ENCODE measurements at places on chromosomes 2 and 18.
A peak's percentile ranks its signal among the peaks of the same experiment; 100 is the strongest.

DNA sequence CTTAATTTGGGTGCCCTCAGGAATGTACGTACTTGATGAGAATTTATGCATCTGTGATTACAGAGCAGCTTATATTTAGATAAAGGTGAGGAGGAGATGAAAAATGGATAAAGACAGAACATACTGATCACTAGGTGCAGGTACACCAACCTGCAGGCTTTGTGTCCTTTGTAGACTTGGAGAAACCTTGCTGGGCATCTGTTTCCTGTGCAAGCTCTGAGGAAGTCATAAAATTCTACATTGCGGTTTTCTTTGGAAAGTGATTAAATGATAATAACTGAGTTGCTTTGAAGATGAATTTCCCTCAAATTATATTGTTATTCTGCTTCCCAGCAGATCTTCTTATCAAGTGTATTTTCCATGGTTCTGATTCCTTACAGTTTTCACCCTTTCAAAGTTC, 7.7 kb downstream of the RAB27B start:
- DNase-seq = no peak

DNA sequence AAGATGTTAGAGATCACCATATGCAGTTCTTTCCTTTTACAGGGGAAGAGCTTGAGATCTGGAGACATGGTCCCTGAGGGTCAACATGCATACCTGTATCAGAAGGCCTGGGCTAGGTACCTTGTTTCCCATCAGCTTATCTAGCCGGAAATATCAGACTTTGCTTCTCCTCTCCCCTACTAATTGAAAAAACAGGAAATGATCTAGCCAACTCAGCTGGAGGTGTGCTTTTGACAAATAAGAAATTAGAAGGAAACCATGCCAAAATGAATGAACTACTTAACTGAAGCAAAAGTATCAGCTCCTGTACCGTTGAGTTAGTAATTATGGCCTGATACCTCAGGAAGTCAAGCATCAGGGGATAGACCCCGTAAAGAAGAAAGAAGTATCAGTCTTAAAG, 20.4 kb downstream of the PKP4 start:
- DNase-seq = no peak

DNA sequence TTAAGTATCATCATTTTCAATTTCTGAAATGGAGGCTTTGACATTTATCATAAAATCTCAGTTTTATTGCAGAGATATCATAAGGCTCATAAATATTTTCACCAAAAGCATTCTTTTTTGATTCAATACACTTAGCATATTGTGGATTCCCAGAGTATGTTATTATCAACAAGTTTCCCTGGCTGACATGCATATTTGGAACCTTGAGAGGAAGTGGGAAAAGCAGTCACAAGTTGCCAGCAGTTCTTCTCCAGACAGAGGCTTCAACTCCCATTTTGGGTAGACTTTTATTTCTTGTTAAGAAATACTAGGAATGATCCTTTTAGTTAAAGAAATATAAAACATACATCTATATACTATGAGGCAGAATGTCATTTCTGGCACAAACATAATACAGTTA, 236.5 kb downstream of the ASXL3 start:
- no peak for DNase-seq

- DNase-seq = no peak
Measured at GRCh38 chr2:124877141-124877577, 852.1 kb downstream of the CNTNAP5 start.

DNA sequence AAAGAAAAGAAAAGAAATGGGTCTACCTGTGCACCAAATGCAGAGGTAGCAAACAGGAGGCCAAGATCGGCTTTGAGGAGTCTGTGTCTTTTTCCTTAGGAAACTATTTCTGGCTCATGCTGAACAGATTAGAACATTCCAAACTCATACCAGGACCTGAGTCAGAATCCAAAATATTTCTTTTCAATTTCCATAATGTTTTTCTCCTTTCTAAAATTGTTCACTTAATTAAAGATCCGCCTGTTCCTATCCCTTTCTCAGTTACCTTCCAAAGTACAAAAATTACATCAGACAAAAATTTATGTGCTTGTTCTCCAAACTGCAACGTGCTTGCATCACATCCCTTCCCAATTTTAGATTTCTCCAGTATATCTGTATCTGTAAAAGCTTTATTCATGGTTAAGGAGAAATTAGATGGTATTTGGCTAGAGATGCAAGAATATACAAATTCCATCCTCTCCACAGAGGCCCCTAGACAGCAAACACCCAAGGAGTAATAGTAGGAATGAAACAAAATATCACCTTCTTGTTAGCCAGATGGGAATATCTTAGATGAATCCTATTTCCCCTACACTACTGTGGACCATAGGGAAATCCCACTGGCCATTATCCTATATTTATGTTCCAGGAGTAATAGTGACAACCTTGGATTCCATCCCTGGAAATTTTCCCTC, 130.6 kb downstream of the LNPK start:
- no peak for DNase-seq

DNA sequence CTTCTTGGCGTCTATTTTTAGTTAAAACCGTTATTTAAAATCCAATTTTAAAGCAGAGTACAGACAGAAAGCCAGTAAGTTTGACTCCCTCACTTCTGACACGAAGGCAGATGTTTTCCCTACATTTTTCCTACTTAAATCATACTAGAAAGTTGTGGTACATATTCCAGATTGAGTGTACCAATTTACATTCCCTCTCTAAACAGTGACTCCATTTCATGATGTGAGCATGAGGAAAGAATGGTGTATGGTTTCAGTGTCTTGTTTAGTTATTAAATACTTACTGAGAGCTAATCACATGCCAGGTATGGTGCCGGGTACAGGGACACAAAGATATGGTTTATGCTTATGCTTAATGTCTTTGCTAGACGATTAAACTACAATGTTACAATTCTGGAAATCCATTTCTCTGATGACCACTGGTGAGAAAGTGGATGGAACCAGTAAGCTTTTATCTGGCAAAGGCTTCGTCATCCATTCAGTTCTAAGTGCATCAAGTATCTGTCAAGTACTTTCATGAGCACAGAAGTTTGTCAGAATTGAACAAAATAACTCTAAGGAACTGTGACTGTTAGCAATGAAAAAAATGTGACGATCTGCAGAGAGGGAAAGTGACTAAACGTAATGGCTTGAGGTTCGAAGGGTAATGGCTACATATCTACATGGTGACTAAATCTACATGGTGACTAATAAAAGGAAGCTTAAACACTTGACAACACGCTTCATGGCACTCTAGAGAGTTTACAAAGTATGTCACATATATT, 25.7 kb downstream of the MAP4K3 start:
- no peak for DNase-seq

GRCh38 chr2:140589696-140590095, 1541.1 kb downstream of the LRP1B start:
- DNase-seq = no peak

DNA sequence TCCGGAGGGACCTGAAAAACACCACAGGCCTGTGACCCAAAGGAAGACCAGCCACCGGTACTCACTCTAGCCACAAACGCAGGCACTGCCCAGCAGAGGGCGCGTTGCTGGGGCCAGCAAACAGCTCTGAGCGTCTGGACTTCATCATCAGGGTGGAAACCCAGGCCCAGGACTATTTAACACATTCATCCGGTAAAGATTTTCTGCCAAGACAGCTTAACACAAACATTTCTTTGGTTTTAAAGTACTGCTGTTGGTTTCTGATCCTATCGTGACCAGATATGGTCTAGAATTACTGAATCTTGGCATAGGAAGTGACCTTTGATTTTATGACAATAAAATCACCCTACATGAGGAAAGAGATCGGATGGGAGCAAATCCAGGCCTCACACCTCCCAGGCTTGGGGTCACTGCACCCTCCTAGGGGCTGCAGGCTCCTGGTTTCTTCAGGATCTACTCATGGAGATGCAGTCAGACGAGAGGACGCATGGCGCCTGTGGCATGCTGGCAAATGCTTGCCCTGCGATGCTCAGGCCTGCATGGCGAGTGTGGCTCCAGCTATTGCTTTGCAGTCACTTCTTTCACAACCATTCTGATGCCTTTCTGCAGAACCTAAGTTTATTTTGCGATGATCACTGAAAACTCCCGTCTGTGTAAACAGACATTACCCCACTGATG, 130.4 kb downstream of the COL4A4 start:
- DNase-seq = peak; percentile 20

GRCh38 chr2:69830045-69830905, 815 bp downstream of the GMCL1 start:
- DNase-seq = peak; percentile 35

- peak; percentile 17 for DNase-seq
Measured at GRCh38 chr18:79529991-79530390, 134.3 kb downstream of the NFATC1 start.
